Stimulated activated naive CD4-positive, alpha-beta T cell treated with Interleukin-2 at 50 U/mL for 16 hours (primary cell): ENCODE measurements at places on chromosomes 4 and X.

- no peak for DNase-seq
Observed at GRCh38 chrX:1165535-1166196, 46.8 kb downstream of the CRLF2 start.

- DNase-seq, result no peak
Observed at GRCh38 chr4:2047031-2047660, 12.0 kb upstream of the NAT8L start.

DNA sequence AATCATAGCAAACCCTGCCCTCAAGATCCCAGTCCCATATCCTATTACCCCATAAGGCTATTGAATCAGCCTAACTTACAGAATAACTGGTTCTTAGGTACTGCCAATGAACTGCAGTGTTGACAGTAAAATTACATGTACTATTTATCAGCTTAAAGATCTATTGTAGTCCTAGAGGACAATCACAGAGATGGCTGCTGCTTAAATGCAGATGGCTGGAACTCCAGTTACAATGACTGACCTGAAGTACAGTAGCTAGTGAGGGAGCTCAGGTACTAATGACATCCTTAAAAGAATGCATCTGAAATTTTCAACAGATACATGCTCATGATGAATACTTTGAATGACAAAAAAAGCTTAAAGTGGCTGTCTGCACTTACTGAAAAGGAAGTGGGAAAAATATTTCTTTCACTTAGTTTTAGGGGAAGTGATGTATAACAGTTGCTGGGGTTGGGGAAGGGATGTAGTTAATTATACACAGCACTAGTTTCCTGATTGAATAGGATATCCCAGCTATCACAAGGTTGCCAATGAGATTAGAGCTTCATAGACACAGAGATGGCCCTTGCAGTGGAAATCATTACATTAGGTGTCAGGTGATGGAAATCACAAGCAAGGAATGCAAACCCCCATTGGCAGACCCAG lies 42.0 kb downstream of the USP26 start:
- DNase-seq, result no peak

- DNase-seq, result no peak
Observed at GRCh38 chr4:81346719-81347118, 125.0 kb downstream of the RASGEF1B start.

GRCh38 chrX:19566359-19567222 lies 51.3 kb upstream of the MAP3K15 start:
- peak; percentile 24 for DNase-seq

- no peak for DNase-seq
Observed at GRCh38 chr4:123107444-123108252, 185.3 kb upstream of the NUDT6 start.

- DNase-seq, result no peak
Observed at GRCh38 chr4:127967141-127967775, 2.1 kb downstream of the ABHD18 start.

DNA sequence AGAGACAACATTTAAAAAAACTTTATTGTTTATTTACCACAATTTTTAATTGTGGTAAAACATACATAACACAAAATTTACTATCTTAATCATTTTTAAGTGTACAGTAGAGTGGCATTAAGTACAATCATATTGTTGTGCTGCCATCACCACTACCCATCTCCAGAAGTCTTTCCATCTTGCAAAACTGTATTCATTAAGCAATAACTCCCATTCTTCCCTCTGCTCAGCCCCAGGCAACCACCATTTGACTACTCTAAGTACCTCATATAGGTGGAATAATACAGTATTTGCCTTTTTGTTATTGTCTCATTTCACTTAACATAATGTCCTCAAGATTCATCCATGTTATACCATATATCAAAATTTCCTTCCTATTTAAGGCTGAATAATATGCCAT lies 12.8 kb upstream of the FAM47E start:
- no peak for DNase-seq

- no peak for DNase-seq
Observed at GRCh38 chr4:8854931-8855330, 16.7 kb downstream of the HMX1 start.

DNA sequence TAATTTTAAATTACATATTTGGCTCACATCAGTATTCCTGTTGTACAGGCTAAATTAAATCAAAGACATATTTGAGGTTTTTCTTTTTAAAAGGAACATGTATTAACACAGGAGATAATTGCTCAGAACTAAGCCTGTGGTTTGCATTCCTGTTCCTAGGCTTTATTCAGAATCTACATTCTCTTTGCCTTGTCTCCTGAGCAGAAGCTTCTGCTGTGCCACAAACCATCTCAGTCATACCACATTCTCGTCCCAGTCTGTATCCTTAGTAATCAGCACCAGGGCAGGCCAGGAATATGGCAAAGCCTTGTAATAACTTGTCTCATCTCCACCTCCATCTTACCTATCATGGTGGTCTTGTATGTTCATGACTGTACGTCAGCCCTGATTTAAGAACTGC lies 162.8 kb downstream of the ARHGAP24 start:
- DNase-seq, result no peak

DNA sequence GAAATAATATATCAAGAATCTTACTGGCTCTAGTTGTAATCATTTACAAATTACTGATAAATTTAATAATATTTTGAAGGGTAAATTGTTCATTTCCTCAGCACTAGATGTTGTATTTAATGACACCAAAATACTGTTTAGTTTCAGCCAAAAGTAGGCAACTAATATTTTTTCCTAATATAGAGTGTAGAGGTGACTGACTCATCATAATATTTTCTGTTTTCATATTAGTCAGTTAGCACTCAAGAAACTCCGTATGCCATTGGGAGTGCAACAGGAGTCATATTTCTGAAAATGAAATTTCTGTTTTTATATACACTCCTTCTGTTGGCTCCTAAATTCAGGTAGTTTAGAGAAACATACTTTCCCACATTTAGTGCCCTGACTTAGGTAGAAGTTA lies 36.6 kb upstream of the PTPN13 start:
- no peak for DNase-seq

DNA sequence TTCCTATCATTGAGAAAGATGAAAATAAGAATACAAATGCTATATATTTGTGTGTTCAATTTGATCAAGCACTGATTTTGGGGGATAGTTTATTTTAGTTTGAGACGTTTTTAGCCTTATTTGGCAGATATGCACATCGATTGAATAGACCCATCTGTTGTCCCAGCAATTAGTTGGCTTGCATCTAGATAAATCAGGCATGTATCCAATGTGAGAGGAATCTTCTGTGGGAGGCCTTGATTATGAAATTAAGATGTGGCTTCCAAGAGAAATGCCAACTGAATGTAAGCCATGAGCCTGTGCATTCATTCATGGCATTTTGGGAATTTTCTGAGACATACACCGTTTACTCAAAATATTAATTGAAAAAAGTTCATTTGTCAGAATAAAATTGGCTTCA lies 623.1 kb downstream of the TECRL start:
- no peak for DNase-seq

DNA sequence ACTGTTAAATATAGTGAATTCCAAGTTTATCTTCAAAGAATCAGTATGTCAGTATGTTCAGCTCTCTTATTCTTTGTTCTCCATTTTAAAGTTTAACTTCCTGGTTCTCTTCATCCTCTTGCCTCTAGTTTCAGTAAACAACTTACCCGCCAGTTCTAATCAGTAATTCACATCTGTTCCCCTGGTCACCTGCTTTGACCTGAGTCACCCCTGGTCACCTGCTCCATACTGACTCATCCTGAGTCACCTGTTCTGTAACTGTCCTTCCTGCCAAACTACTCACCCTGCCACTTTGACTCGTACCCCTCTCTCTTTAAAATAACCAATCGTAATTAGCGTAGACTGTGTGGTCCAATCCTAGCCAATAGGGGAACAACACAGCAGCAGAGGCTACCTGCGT lies 992.7 kb upstream of the HS3ST1 start:
- no peak for DNase-seq

GRCh38 chrX:71911731-71912050 lies 1.0 kb downstream of the NHSL2 start:
- DNase-seq, result no peak

DNA sequence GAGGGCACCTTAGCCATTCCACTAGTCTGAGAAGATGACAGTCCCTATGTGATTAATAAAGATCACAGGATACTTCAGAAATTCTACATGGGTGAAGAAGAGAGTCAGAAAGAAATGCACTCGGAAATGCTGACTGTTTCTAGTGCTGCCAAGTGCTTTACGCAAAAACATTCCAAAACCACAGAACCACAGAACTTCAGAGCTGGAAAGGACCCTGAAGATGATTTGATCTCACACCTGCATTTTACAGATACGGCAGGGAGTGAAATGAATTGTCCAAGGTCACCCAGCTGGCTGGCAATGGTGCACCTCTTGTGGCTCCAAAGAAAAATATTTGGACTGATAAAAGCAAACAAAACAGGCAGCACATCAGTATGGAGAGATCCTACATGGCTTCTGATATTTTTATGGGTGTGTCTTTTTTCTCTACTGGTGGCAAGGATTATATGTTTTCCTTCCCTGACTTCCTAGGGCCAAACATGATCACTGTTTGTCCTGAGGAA lies 115.9 kb downstream of the MAML3 start:
- no peak for DNase-seq

DNA sequence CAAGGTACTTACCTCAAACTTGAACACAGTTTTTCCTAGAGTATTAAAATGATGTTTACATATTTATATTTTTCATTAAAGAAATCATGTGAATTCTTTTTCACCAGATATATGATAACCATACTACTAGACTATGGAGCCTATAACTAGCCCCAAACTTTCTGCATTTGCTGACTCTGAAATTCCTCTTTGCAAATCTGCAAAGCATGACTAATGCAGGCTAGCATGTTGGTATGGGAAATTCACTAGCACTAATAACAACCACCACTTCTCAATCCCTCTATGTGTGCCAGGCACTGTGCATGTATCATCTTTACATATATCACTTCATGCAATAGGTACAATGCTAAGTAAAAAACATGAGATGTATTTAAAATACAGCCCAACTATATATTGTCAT lies 51.1 kb downstream of the SLC10A7 start:
- DNase-seq, result no peak

DNA sequence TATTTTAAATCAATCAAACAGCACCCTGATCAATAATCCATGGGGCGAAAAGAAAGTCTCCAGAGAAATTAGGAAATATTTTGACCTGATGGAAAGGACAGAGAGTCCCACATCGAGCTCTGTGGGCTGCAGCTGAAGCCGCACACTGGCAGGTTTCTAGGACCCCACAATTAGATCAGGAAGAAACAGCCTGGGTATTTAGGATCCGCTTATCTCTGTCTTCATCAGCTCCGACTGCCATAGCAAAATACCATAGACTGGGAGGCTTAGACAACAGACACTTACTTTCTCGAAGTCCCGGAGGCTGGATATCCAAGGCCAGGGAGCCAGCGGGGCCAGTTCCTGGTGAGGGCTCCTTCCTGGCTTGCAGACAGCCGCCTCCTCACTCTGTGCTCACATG lies 36.4 kb downstream of the CCNQ start:
- DNase-seq, result no peak

- no peak for DNase-seq
Observed at GRCh38 chrX:20680998-20681397, 414.3 kb upstream of the RPS6KA3 start.

DNA sequence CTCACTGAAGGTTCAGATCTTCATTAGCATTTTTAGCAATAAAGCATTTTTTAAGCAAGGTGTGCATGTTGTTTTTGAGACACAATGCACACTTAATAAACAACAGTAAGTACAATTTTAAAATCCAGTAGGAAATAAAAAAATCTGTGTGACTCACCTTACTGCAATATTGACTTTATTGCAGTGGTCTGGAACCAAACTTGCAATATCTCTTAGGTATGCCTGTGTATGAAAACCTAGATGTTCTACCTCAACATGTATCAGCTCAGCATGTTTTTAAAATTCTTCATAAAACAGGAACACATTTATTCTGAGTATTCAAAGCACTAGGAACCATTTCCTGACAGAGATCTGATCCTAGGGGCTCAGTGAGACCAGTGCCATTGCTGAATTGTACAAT lies 26.7 kb downstream of the NR0B1 start:
- DNase-seq, result no peak

- DNase-seq, result no peak
Observed at GRCh38 chr4:29711226-29711625, 1008.9 kb upstream of the PCDH7 start.
